EH (cell line): ENCODE measurements at places on chromosomes 7 and 10.

DNA sequence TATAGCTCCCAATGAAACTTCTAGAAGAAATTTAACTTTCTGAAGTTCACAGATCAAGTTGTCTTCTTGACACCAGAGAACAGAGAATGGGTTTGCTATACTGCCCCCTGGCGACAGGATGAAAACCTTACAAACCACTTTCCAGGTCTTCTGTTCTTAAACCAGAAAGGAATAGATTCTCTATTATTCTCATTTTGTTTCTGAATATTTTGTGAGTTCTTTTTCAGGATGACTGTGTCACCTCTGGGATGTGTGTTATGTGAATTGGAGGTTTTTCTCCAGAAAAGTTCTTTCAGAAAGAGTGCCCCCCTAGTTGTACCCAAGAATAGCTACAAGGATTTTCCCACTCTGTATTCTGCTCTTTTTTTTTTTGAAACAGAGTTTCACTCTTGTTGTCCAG is 6.3 kb downstream of the IFT22 start:
- peak; percentile 52 for DNase-seq

DNA sequence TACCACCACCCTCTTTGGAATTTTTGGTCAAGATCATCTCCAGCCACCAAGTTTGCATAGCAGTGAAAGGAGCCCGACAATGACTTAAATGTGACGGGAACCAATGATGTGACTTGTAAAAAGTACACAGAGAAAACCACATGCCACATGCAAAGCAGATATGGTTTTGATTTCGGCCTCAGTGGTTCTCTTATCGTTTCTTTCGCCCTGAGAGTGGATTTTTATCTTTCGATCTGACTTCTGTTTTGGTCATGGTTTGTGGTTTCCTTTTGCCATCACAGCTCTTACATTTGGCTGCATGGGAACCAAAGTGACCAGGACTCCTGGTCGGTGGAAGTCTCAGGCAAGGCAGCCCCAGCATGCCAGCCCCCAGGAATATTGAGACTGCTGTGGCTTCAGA is 31.5 kb downstream of the TCF7L2 start:
- DNase-seq = peak; percentile 80

GRCh38 chr7:32126843-32127242 is 56.6 kb upstream of the PDE1C start:
- no peak for DNase-seq

- peak; percentile 46 for DNase-seq
Measured at GRCh38 chr10:97534746-97535367, 36.1 kb downstream of the UBTD1 start.

GRCh38 chr10:76268530-76268929 is 837.1 kb downstream of the LRMDA start:
- DNase-seq = no peak

DNA sequence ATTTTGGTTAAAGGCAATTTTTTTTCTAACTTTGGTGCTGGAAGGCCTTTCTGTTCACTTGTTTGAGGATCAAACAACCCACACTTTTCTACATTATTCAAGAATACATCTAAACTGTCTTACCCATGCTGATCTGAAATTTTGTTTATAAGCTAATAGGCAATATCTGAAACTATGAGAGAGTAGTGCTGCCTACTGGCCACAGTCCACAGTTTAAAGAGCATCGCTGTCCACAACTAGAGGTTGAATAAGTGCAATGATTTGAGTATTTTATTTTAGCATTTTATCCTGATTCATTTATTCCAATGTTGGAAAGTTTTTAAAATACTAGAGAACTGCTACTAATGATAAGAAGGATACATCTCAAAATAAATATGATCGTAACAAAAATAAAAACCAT is 306.9 kb downstream of the ELMO1 start:
- no peak for DNase-seq

GRCh38 chr10:56351909-56352630 is 9.0 kb downstream of the ZWINT start:
- DNase-seq = no peak

DNA sequence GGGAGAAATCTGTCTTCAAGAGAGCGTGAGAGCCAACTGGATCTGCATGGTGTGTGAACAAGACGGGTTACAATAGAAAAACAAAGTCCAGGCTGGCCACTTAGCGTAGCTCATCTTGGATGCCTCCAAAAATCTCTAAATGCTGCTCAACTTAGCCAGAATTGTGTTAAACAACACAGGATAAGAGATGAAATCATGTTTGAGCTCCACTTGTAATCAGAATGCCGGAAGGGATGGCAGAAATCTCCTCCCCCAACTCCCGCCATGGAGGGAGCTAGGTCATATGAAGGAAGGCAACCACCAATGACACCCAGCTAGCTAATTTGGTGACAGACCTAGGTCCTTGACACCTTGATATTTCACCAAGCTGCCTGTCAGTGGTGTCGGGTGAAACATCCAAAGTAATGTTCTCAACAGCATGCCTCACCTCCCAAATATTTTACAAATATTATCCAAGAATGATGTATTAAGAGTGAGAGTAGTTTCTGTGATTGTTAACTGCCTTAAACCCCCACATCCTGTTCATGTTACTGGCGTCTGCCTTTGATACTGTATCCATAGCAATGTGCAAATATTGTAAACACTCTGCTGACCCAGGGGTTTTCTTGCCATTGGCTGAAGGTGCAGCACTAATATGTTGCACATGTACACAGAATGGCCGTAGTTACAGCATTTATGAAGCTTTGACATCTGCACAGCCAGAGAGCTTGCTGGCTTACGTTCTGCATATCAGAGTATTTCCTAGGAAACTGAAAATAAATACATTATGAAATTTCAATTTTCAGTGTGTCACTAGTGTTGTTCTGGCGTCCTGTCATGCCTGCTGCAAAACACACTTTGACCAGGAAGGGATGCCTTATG is 25.8 kb downstream of the TMEM254 start:
- DNase-seq = peak; percentile 81

GRCh38 chr7:117777335-117778142 is 95.7 kb downstream of the CTTNBP2 start:
- no peak for DNase-seq

GRCh38 chr10:79047875-79048638 is 20.7 kb upstream of the ZMIZ1 start:
- DNase-seq = no peak

GRCh38 chr7:31492086-31492485 is 21.8 kb upstream of the ITPRID1 start:
- no peak for DNase-seq

DNA sequence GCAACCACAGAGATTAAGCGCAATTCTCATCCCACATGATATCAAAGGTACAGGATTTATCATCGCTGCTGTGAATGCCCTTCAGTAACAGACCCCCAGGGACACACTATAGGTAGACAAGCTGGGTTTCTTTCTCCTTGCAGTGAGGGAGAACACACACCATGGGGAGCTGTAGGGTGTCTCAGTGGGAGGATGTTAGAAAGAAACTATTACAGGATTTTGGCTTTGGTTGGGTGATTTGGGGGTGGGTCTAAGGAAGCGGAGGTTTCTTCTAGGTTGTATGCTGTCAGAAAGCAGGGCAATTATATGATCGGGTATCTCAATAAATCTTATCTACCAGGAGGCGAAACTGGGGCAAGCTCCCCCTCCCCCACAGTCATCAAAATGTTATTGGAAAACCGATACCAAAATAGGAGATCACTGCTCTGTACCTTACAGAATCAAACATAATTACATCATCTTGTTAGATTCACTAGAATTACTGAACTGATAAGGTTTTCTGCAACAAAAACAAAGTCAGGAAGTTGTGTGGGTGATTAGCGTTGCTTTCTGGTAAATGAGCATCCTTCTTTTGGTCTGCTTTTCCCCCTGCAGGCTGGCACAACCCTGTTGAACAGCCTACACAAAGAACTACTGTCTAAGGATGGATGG is 209.7 kb downstream of the TEX36 start:
- no peak for DNase-seq

GRCh38 chr7:95796617-95797016 is 24.3 kb downstream of the DYNC1I1 start:
- DNase-seq = no peak

GRCh38 chr7:42400961-42401360 is 164.0 kb upstream of the GLI3 start:
- DNase-seq = no peak

GRCh38 chr7:143422033-143422432 is 13.4 kb upstream of the EPHA1 start:
- no peak for DNase-seq

DNA sequence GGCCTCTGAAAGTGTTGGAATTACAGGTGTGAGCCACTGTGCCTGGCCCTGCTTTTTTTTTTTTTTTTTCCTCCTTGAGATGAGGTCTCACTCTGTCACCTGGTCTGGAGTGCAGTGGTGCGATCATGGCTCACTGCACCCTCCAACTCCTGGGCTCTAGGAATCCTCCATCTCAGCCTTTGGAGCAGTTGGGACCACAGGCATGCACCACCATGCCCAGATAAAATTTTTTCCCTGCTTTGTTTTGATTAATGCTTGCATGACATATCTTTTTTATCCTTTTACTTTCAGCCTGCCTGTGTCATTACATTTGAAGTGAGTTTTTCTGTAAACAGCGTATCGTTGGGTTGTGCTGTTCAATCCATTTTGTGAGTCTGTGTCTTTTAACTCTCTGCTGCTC is 97.0 kb downstream of the ANKRD61 start:
- peak; percentile 57 for DNase-seq

- DNase-seq = no peak
Measured at GRCh38 chr7:125046767-125047166, 117.1 kb upstream of the POT1 start.

GRCh38 chr7:119397156-119397555 is 875.8 kb upstream of the KCND2 start:
- no peak for DNase-seq

- DNase-seq = no peak
Measured at GRCh38 chr7:51229620-51230323, 86.8 kb downstream of the COBL start.

GRCh38 chr7:585229-585711 is 65.6 kb upstream of the PDGFA start:
- no peak for DNase-seq

- peak; percentile 57 for DNase-seq
Measured at GRCh38 chr10:114504769-114505579, 100.7 kb upstream of the AFAP1L2 start.

DNA sequence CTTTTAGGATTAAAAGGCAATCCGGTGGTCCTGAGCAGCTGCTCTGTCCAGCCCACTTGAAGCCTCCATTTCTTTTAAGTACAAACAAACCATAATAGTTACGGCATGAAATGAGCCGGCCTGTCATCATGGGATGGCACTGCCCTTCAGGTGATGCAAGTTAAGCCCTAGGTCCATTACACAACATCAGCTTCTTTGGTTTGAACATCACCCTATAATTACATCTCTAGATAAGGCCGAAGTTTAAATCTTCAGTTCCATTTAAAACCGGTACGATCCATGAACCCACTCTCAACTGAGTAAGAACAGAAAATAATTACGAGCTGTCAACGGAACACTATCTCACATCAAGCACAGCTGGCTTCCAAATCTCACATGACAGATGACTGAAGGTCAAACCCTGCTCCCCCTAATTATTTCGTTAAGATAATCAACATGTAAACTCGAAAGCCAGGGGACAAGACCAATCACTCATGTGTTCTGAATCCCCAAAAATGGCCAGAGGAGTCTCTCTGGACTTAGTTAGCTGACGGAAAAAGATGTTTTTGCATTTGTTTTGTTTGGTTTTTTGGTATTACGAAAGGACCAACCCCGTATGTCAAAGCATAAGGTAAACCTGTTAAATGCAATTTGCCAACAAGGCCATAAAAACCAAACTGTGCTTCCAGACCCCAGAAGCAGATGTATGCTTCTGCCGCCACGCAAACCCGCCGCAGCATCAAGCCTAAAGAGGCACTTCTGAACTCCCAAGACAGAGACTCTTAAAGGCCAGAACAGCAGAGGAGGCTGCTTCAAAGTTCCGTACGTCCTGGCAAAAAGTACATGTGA is 10.8 kb downstream of the GNA12 start:
- DNase-seq = no peak

GRCh38 chr10:103802081-103802480 is 53.3 kb downstream of the SH3PXD2A start:
- DNase-seq = no peak

DNA sequence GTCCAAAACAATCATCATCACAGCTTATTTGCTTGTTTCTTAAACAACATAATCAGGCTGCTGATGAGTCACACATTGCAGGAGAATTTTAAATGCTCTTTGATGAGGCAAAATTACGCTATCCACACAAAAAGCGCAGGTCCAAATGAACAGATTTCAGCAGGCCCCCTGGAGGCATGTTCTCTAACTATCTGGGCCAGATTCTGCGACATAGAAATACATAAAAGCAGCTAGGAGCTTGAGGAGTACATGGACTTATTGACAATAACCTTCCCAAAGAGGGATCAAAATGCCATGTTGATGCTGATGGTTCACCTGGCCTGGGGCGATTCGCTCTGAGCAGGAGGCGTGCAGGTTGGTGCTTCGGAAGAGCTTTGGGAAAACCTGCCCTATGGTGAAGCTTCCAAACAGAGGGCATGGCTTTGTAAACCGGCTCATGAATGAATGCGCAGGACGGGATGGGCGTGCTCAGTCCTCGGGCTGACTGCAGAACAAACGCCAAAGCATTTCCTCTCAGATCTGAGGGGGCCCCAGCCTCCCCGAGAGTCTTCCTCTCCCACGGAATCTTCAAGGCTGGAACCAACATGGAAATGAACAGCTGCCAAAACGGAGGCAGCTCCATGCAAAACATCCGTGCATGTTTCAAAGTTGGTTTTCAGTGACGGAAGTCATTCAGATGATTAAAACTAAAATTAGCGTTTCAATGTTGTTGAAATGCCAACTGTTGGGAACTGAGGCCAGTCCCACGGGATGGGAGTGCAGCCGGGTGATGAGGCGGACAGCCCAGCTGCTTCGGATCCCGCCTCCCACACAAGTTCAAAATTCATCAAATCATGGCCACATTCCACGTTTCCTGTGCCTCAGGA is 179.6 kb downstream of the TCERG1L start:
- DNase-seq = no peak

- DNase-seq = no peak
Measured at GRCh38 chr7:74066626-74067025, 17.0 kb upstream of the LIMK1 start.

DNA sequence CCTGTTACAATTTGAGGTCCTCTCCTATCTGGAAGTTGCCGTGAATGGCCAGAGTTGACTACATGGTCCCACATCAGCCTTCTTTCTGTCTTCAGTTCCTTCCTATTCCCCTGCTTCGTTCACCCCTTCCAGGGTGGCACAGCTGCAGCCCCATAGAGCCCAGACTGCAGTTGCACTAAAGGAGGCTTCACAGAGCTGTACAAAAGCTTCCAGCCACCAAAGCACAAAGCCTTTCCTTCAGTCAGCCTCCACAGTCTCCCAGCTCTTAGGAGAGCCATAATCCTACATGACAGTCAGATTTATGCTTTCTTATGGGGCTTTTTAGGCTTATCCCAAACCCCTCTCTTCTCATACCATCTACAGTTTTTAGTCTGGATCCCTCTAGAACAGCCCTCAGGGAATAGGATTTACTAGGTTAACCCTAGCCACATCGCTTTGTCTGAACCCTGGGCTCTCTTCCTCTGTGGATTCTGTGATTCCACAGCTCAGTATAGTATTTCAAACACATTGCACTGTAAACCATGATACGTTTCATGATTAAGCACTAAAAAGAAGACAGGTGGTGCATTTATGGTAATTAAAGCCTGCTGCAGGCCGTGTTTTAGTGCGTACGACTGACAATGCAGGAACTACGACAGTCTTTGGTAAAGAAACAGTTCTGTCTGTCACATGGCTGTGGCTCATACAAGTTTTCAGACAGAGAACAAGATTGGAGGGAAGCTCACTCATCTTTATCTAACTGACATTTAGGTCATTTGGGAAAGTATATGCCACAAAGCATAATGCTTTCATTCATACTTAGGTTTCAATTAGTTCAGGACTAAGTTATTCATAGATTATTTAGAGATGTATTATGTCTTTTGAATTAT is 208.3 kb upstream of the KMT2E start:
- no peak for DNase-seq
